ENCODE measurements at places on chromosomes 6 and 20.

DNA sequence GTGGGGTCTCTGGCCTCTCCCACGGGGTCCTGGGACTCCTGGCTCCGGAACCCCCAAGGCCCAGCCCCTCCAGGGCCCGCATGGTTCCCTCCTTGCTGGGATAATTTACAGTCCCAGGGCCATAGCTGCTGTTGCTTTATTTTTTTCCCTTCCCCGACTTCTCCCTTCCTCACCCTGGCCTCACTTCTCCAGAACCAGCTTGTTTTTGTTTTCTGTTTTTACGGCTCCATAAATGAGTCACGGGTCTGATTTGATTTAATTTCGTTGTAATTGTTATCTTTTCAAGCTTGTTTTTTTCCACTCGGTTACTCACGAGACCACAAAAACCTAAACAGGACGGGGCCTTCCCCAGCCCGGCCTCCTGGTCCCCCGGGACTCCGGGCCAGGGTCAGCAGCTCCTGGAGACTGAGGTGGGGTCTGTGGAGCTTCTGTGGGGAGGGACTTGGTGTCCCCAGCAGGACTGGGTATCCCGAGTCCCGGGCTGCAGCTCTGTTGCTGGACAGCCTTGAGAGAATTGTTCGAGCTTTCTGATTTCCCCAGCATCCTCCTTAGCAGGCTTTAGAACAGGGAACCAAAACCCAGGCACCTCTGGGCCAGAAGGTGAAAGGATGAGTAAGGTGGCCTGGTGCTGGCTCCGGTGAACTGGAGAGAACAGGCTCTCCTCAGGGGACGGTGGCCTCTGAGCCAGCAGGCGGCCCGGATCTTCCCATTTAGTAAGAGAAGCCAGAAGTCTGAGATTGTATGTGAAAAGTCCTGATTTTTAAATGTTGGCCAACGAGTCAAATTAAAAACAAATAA is 94.9 kb downstream of the CEBPB start:
- DNase-seq: no peak

GRCh38 chr6:31265926-31266325 is 6.0 kb downstream of the HLA-C start:
- DNase-seq: no peak

- DNase-seq: no peak
These were observed 92.4 kb downstream of the SCML4 start for GRCh38 chr6:107731422-107732319.

DNA sequence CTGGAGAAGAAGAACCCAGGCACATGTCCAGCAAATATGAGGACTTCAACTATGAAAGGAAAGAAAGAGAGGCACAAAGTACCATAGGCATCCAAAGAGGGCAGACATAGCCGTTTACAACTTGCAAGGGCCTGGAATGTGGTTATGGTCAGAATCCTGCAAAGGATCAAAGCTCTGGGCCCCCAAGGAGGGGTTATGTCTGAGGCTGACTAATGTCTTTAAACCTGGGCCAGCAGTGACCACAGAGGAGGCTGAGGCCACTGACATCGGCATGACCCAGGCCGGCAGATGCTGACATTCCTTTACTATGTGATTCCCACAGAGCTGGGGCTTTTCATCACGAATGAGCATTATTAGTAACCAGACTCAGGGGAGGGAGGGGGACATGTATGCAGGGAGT is 861.1 kb downstream of the DHX35 start:
- DNase-seq: no peak

DNA sequence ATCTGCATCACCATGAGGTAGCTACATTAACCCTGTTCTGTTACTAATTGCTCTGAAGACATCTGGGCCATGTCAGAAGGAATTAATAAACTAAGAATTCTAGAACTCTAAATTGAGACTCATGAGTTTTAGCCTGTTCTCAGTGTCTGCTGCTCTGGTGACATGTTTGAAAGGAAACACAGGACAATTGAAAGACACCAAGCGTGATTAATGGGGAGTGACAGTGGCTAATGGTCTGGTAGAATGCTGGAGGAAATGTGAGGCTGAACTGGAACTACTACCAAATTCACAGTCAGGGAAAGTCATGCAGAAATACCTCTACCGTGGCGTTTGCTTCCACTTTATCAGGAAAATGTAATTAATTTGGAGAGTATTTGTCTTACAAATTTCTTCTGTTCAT is 140.0 kb downstream of the TBC1D7 start:
- DNase-seq: no peak

GRCh38 chr6:87700397-87701343 is 1.4 kb downstream of the AKIRIN2 start:
- peak; percentile 61 for DNase-seq

DNA sequence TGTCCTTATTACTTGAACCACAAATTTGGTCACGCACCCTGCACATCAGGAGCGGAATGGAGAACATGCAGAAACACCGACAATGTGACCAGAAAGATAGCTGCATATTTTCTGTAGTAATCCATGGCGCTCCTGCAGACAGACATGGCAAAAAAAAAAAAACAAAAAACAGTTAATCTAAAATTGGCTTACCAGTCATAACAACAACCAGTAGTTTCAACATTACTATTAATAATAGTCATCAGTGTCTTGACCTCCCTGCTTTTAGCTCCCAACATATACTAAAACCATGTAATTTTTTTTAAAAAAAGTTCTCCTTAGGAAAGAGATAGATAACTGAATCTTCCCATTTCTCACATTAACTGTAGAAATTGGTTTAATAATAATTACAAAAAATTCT is 6.8 kb downstream of the CGA start:
- DNase-seq: no peak

- peak; percentile 16 for DNase-seq
These were observed 66.4 kb downstream of the PKHD1 start for GRCh38 chr6:52020945-52021570.

GRCh38 chr6:101086473-101086872 is 205.3 kb upstream of the ASCC3 start:
- no peak for DNase-seq

GRCh38 chr6:129130959-129131681 is 248.2 kb downstream of the LAMA2 start:
- DNase-seq: no peak

DNA sequence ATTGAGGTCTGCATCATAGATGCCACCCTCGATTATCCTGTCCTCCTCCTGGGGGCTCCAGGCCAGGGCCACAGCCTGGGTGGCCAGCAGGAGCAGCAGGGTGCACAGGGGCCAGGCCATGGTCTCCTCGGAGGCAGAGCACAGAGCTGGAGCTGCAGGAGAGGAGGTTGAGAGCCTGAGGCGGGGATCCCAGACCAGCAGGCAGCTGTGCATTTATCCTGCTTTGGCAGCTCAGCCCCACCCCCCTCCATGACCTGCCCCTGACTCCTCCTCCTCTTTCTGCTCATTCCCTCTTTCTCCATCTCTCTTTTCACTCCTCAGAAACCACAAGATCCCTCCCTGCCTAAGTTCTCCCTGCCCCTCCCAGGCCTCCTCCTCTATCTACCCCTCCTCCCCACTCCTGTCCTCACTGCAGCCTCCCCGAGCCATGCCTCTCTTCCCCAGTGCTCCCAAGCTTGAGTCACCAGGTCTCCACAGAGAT is at the start of gene CST2:
TSS of gene CST2 (minus strand) at position 189 of the 481 bp plus-strand sequence. CDS start at position 120, 69 bp downstream.
- no peak for DNase-seq

GRCh38 chr6:14927398-14927797 is 318.5 kb upstream of the JARID2 start:
- no peak for DNase-seq

GRCh38 chr20:10089871-10090587 is 55.2 kb downstream of the ANKEF1 start:
- DNase-seq: no peak

DNA sequence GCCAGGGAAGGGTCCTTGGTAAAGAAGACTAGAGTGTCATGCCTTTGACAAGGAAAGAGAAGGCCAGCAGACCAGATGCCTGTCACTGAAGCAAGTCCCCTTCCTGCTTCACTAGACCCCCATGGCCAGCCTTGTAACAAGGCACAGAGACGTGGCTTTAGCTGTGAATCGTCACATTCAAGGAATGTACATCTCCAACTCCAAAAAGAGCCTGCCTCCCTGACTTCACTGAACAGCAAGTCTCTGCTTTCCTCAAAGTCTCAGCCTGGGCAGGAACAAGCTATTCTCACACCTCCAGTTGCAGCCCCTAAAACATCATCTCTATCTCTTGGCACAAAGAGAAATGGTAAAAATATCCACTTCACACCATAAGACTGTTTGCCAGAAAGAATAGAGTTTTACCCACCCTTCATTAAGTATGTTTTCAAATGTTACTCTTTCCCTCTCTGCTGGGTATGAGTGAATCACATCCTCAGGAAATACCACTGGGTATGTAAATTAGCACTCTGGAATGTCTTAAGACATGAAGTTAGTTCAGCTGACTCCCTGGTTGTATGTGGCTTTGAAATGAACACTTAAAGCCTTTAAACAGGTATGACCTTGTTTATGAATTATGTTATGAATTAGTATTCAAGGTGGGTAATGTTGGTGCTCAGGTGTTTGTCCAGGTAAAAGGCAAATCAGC is 46.4 kb upstream of the NT5E start:
- no peak for DNase-seq

GRCh38 chr20:31670371-31671228 is 32.9 kb downstream of the COX4I2 start:
- peak; percentile 45 for DNase-seq

GRCh38 chr6:35091346-35092083 is 49.6 kb downstream of the TCP11 start:
- DNase-seq: no peak

DNA sequence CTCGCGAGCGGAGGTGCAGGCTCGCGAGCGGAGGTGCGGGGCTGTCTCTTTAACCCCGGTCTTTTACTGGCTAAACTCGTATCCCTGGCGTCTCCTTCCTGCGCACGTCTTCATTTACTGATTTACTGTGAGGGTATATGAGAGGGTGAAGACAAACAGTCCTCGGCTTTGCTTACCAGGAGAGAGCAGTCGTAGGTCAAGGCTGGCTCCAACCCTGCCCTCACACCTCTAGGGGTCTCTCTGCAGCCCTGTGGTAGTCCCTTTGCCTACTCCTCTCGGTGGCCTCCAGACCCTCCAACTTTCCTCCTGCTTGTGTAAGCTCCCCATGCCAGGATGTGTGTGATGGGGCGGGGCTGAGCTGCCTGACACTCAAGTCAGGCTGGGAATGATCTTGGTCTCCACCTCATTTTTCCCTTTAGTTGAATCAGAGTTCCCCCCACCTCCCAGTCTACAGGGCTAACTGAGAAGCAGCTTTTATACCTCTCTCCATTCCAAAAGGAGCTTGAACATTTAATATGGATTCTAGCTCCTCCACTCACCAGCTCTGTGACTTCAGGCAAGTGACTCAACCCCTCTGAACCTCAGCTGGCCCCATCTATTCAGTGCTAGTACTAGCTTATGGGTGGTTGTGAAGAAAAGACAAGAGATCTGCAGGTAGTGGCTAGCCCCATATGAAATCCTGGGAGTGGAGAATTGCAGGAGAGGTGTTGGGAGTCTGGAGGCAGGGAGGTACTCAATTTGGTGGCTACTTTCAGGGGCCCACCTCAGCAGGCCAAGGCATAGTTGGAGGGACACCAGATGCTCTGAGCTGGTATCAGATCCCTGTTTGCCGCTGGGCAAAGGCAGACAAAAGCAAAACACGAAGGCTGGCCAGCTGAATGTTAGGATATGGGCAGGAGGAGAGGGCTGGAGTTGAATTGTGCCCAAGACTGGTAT is 902 bp downstream of the SLC29A1 start:
- no peak for DNase-seq

- DNase-seq: no peak
These were observed 8.5 kb upstream of the SRC start for GRCh38 chr20:37337208-37337991.

GRCh38 chr6:167714152-167714551 is 112.6 kb upstream of the AFDN start:
- DNase-seq: no peak

DNA sequence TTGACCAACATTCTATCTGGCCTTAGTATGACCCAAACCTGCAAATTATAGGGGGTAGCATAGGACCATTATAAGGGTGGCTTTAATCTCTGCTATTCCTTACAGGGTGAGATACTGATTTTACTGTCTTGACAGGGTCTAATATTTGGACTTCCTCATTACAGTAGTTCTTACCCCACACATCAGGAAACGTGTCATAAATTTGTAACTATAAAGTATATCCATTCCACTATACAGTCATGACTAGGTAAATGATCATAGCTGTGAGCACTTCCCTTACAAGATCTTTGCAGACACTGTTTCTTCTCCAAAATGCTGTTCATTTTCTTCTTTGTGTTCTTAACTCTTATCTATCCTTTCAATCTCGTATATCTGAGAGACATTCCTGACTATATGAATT is 518.7 kb upstream of the RNF217 start:
- no peak for DNase-seq

DNA sequence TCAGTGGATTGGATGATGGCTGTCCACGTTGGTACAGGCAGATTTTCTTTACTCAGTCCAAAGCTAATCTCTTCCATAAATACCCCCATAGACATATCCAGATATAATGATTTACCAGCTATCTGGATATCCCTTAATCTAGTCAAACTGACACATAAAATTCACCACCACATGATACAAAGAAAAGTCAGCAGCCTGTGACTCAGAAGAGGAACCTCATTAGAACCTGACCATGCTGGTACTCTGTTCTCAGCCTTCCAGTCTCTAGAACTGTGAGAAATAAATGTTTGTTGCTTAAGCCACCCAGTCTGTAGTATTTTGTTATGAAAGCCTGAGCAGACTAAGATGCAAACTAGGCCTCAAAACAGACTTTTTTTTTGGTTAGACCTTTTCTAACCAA is 431.3 kb upstream of the RNF217 start:
- DNase-seq: no peak

DNA sequence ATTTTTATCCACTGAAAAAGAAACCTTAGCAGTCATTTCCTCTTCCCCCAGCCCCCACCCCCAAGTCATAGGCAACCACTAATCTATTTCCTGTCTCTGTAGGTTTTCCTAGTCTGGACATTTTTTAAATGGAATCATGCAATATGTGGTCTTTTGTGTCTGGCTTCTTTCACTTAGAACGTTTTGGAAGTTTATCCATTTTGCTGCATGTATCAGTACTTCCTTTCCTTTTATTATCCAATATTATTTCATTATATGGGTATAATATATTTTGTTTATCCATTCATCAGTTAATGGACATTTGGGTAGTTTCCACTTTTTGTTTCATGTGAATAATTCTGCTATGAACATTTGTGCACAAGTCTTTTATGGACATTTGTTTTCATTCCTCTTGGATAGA is 99.3 kb upstream of the BMP5 start:
- no peak for DNase-seq

DNA sequence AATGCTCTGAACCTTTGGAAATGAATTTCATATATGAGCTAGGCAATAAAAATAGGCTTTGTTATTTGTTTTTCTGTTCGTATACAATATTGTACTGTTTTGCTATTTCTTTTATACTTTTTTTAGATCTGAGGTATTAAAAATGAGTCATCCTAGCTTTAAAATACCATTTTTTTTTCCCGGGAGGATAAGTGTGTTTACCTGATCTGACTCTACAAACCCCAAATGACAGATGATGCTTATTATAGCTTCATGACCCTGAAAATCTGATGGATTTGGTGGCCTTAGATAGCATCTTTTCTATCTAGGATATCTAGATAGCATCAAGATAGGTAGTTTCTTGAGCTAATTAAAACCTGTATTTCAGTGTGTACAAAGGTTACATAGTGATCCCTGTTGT is 206.4 kb downstream of the DTNBP1 start:
- no peak for DNase-seq
